ENCODE measurements at places on chromosomes 6 and 20.

GRCh38 chr20:21167261-21167660 is 41.4 kb downstream of the KIZ start:
- no peak for DNase-seq

DNA sequence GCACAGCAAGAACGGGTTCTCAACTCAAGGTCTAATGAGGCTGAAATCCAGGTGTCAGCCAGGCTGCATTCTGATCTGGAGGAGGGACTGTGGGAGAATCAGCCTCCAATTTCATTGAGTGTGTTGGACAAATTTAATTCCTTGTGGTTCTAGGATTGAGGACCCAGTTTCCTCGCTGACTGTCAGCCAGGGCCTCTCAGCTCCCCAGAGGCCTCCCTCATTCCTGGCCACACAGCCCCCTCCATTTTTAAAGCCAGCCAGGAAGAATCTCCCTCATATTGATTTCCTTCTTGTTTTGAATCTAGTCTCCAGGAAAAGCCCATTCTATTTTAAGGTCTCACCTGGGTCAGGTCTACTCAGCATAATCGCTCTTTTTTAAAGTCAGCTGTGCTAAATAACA is 73.7 kb upstream of the ARMC2 start:
- DNase-seq = no peak

- no peak for DNase-seq
Measured at GRCh38 chr6:26301638-26302037, 63.4 kb upstream of the BTN3A2 start.

DNA sequence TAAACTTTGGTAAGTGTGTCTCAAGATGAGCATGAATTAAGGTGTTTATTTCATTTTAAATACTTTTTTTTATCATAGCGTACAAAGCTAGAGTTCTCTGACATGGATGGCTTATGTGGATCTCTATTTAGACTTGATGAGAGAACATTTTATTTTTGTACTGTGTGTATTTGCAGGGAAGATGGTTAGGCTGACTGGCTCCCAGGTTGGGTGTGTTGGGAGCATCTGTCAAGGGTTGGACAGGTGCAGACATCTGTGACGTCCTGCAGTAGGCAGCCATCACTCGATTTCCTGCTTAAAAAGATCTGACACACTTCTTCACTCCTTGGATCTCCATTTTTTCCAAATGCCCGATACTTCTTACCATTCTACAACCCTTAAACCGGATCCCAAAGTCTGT is 221.9 kb upstream of the QKI start:
- no peak for DNase-seq

DNA sequence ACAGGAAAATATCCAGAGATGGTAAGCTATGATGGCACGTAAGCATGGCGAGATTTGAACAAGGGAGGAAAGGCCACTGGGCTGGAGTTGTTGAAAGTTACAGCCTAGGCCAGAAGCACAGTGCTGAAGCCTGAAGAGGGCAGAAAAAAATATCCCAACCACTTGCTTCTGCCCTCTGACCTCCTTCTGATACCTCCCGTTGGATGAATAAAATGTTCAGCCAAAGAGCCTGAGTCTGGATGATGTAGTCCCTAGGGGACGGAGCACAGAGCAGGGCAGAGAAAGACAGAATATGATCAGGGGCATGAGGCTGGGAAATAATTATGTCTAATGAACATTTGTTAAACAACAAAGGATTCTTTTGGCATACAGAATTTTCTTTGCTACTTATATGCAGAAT is 19.7 kb downstream of the KLHL31 start:
- DNase-seq = no peak

- peak; percentile 8 for DNase-seq
Measured at GRCh38 chr6:16840291-16840690, 79.0 kb upstream of the ATXN1 start.

- no peak for DNase-seq
Measured at GRCh38 chr6:163707387-163708355, 293.2 kb downstream of the QKI start.

All from EL (cell line).